ENCODE measurements at places on chromosomes 13 and 19. TPM values are rescaled to one million over a fixed set of nuclear protein-coding genes. Genes with fewer than 3 reads are reported as not detected.

The ZNF540 gene
- 2.9 TPM for polyA plus RNA-seq

The CYP4F11 gene
- 1.3 TPM for polyA plus RNA-seq

The HSD17B14 gene
- polyA plus RNA-seq, result 30.0 TPM

The LIG1 gene
- polyA plus RNA-seq, result 50.7 TPM

The CCDC194 gene
- 0.83 TPM for polyA plus RNA-seq

The PLIN3 gene
- polyA plus RNA-seq, result 57.5 TPM

The THSD8 gene
- 5.8 TPM for polyA plus RNA-seq

The CADM4 gene
- 56.0 TPM for polyA plus RNA-seq

The TDRD3 gene
- polyA plus RNA-seq, result 33.9 TPM

The SLC46A3 gene
- polyA plus RNA-seq, result 3.5 TPM

The ADGRE1 gene
- 0.09 TPM for polyA plus RNA-seq

The ZNF723 gene
- polyA plus RNA-seq, result 0.14 TPM

The SHANK1 gene
- polyA plus RNA-seq, result 9.9 TPM

The PDE4A gene
- 2.0 TPM for polyA plus RNA-seq

The CYP2A7 gene
- 0.16 TPM for polyA plus RNA-seq

The PRR22 gene
- 3.6 TPM for polyA plus RNA-seq

Data from left renal cortex interstitium (tissue), 4 donors.